HEK293T (cell line): ENCODE measurements at places on chromosomes 3 and 15.
A peak's percentile ranks its signal among the peaks of the same experiment; 100 is the strongest.

- DNase-seq: no peak
Measured at GRCh38 chr3:53009826-53010539, 35.9 kb downstream of the SFMBT1 start.

GRCh38 chr3:148453781-148454191, 243.9 kb upstream of the AGTR1 start:
- no peak for DNase-seq

GRCh38 chr3:100023150-100023549, 91.2 kb downstream of the FILIP1L start:
- no peak for DNase-seq

- no peak for DNase-seq
Measured at GRCh38 chr15:62432702-62433398, 267.8 kb upstream of the C2CD4B start.

DNA sequence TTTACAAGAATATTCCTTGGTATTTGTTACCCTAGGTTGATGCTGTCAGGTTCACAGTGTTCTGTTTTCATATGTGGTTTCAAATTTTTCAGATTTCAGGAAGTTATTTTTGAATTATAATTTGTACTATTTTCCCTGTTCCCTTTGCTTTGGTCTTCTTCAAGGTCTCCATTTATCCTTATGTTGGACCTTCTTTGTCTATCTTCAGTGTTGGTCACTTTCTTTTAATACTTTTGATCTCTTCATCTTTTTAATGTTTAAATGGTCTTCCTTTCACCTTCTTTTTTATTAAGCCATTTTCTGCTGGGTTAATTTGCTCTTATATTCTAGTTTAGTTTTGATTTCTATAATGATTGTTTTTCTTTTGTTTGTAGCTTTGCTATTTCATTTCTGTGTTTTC, 61.3 kb downstream of the KLHL25 start:
- DNase-seq: no peak

GRCh38 chr3:163328680-163329079, 1749.6 kb downstream of the SI start:
- no peak for DNase-seq

- DNase-seq: peak; percentile 52
Measured at GRCh38 chr3:127970966-127971592, 56.0 kb downstream of the KBTBD12 start.

GRCh38 chr3:101279765-101280385, 40.5 kb downstream of the IMPG2 start:
- DNase-seq: no peak

DNA sequence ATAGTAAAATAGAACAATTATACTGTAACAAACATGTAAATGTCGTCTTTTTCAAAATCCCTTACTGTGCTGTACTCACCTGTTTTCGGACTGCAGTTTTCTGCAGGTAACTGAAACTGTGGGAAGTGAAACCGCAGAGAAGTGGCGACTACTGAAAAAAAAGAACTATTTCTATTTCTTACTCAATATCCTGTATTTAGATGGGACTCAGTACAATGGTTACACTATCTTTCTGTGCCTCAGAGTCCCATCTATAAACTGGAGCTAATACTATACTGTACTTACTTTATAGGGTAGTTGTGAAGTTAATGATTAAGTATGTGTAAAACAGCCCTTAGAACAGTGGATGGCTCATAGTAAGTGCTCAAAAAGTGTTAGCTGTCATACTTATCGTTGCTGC, 14.3 kb upstream of the P2RY12 start:
- no peak for DNase-seq

- DNase-seq: no peak
Measured at GRCh38 chr3:142244056-142244455, 18.7 kb upstream of the GK5 start.

GRCh38 chr15:56124391-56124790, 119.3 kb downstream of the RFX7 start:
- DNase-seq: no peak

DNA sequence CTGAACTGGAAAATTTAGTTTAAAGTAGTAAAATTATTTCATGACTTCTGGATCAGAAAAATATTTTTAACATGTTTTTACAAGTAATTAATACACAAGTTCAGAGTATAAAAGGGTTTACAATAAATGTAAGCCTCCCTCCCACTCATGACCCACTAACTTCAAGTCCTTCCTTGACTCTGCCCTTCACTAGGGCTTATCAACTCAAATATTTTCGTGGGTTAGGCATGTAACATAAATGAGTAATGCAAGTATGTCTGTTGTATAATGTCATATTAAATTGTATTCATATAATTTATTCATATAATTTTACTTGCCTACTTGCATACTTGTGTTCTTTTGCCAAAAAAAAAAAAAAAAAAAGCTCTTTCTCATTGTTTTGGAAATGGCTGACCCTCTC, 3.4 kb upstream of the OPA1 start:
- DNase-seq: no peak

- DNase-seq: no peak
Measured at GRCh38 chr15:90038632-90039095, 37.5 kb downstream of the ZNF710 start.

- DNase-seq: no peak
Measured at GRCh38 chr3:7854266-7854665, 647.4 kb upstream of the LMCD1 start.

DNA sequence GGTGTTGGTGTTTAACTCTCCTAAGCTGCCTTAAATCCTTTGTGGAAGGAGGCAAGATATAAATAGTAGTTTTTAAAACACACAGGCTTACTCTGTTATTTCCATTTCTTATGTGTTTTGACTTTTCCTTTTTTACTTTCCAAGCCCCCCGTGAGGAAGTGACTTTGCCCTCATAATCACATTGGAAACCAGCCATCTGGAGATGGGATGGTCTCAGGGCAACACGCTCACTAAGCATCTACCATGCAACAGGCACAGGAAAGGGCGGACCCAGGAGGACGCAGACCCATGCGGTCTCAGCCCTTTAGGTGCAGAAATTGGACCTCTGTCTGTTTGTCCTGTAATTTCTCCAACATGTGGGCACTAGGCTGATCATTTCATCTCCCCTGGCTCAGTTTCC, 115.7 kb downstream of the PDZRN3 start:
- DNase-seq: no peak

- DNase-seq: no peak
Measured at GRCh38 chr3:115788921-115789470, 165.7 kb downstream of the GAP43 start.

GRCh38 chr15:70387993-70388392, 290.3 kb upstream of the TLE3 start:
- DNase-seq: no peak

GRCh38 chr15:67750371-67750770, 74.9 kb upstream of the SKOR1 start:
- no peak for DNase-seq

DNA sequence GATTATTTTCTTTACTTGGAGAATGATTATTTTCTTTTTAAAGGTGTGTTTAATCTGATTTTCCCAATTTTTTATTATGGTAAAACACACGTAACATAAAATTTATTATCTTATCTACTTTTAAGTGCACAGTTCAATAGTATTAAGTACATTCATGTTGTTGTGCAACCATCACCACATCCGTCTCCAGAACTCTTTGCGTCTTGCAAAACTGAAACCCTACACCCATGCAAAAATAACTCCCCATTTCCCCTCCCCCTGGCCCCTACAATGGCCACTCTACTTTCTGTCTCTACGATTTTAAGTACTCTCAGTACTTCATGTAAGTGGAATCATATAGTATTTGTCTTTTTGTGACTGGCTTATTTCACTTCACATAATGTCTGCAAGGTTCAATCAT, 230.7 kb downstream of the SATB1 start:
- DNase-seq: no peak

DNA sequence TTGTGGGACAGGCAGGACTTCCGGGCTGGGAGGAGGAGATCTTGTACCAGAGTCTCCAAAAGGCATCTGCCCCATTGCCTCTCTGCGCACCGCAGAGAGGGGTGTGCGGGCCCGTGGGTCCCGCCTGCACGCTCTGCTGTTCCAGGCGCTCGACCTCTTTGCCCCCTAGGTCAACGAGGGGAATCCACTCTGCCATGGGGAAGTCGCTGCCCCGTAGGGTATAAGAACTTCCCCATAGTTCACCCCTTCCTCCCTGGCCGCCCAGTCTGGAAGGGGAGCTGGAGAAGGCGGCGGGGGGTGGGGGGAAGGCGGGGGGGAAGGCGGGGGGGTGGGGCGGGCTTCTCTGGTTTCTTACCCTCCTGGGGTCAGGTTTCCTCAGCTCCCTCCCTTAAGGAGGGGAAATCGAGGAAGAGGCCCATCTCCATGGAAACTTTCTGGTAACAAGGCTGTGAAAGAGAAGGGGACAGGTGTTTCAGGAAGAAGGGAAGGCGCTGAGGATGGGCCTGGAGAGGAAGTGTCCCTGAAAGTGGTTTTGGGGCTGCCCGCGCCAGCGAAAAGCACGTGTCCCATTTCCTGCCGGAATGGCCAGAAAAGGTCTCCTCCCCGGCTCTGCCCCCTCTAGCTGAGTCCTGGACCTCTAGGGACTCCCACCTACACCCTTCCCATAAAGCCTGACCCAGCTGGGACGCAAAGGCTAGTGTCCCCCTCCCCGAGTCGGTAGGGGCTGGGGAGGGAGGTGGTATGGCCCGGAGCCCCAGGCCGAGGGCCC, 27.5 kb downstream of the NR1I2 start:
- no peak for DNase-seq

DNA sequence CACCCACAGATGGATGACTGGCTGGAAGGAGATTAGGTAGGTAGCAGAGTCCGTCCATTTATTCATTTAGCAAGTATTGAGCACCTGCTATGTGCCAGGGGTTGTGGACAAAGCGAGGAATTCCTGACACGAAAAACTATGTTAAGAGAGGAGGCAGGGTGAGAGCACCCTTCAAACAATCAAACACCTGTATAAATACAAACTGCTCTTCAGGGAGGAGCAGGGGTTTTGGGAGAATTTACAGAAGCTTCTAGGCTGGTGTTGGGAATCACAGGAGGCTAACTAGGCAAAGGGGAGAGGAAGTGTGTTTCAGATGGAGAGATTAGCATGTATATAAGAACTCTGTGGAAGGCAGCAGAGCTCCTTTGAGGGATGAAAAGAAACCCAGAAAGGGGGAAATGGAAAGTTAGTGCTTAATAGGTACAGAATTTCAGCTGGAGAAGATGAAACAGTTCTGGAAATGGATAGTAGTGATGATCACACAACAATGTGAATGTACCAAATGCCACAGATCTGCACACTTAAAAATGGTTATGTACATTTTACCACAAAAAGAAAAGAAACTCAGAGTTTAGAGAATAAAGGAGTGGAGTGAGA, 805 bp upstream of the SEC22C start:
- no peak for DNase-seq

DNA sequence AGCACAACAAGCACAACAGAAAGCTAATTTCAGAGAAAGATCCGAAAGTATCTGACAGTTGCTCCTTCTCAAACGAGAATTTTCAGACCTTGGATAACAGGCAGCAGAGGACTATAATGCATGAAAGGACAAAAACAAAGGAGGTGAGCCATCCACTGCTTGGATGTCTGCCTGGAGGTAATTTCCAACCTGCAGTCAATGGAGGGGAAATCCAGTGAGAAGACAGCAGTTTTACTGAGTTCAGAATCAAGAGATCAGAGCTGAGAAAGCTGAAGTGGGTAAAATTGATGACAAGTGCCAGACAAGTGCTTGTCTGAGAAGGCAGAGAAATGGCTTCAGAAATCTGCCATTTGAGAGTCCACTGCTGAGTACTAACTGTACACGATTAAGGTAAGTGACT, 22.1 kb downstream of the UBE3A start:
- no peak for DNase-seq

GRCh38 chr15:60423537-60423936, 25.8 kb upstream of the ANXA2 start:
- no peak for DNase-seq

DNA sequence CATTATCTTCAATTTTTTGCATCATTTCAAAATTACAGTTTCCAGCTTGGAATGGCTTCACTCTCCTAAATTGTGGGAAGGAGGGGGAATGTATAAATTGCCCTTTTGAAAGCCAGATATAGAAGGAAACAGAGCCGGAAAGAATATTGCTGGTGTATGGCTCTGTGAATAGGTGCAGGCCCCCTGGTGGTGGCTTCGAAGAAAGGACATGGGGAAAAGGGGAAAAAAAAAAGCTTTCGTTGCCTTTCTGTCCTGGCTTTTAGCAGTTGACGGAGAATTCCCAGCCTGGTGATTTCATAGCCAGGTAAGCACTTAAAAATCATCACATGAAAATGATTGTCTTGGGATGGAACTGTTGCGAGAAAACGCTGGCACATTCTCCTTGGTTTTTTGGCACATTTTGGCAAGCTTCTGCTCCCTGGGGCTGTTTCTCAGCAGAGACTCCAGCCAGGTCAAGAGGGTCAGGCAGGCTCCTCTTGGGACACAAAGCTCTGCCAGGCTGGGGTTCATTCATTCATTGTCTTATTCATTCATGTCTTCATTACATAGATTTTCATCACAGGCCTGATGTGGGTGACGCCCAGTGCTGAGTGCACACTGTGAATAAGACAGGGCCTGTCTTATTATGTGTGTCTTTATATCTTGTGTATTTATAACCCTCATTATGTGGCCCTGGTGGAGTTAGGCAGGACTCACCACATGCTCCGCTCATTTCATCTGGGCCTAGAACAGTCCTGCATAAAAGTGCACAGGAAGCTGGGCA, 300.0 kb upstream of the TPM1 start:
- peak; percentile 54 for DNase-seq

DNA sequence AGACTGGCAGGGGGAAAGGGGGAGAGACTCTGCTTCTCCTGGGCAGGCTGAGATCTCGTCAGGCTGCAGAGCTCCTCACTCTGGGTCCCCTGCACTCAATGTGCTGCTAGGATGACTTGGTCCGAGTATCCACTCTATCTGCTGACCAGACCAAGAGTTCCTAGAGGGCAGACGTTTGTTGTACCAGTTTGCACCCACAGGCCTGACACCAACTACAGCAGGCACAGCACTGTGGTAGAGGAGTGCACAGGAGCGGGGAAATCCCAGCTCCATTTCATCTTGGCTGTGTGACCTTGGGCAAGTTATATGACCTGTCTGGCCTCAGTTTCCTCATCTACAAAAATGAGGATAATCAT, 29.0 kb downstream of the CCDC12 start:
- DNase-seq: no peak

GRCh38 chr3:135862361-135862760, 103.2 kb upstream of the PPP2R3A start:
- no peak for DNase-seq

DNA sequence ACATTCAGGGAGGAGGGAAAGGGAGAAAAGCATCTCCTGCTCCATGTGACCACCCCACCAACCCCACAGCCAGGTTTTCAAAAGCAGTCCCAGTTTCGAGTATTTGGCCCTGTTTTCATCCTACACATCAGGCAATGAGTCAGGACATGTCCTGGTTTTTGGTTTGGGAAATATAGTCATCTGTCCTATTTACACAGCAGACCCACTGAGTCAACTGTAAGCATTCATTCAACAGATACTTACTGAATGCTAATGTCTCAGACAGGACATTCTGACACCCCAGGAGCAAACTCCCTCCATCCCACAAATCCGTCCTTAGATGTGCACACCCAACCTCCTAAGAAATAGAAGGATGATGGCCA, 32.9 kb downstream of the IGDCC3 start:
- no peak for DNase-seq

GRCh38 chr15:31487811-31488436, 161.3 kb downstream of the KLF13 start:
- no peak for DNase-seq
